MV-4-11 (cell line): ENCODE measurements at places on chromosomes 2 and 18.
A peak's percentile ranks its signal among the peaks of the same experiment; 100 is the strongest.

GRCh38 chr2:158072361-158072760 is 29.3 kb upstream of the UPP2 start:
- no peak for DNase-seq

- no peak for DNase-seq
Observed at GRCh38 chr2:118846953-118847761, at the start of gene EN1. Gene EN1, minus strand, starts transcription at chr2:118847648. Its CDS starts 481 bp downstream, at chr2:118847167.

DNA sequence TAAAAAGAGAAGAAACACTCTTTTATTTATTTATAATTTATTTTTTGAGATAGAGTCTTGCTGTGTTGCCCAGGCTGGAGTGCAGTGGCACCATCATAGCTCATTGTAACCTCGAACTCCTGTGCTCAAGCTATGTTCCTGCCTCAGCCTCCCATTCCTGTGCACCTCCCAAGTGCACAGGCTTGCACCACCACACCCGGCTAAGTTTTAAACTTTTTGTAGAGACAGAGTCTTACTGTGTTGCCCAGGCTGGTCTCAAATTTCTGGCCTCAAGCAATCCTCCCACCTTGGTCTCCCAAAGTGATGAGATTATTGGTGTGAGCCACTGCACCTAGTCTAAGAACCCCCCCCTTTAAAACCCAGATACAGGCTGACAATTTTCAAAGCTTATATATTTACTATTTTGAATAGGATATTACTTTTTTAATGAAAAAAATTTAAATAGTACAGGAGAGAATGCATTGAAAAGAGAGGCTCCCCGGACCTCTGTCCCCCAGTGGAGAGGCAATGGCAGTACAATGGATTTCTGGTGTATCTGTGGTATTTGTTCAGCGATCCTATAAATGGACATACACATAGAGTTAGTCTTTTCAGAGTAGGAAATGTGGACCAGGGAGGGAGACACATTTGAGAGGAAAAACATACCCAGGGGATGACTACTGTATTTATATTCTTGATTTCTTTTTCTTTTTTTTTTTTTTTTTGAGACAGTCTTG is 48.1 kb upstream of the CNOT11 start:
- DNase-seq: no peak

- DNase-seq: no peak
Observed at GRCh38 chr2:63898839-63899238, 57.1 kb downstream of the UGP2 start.

GRCh38 chr18:8912348-8913326 is 189.9 kb upstream of the NDUFV2 start:
- DNase-seq: no peak

DNA sequence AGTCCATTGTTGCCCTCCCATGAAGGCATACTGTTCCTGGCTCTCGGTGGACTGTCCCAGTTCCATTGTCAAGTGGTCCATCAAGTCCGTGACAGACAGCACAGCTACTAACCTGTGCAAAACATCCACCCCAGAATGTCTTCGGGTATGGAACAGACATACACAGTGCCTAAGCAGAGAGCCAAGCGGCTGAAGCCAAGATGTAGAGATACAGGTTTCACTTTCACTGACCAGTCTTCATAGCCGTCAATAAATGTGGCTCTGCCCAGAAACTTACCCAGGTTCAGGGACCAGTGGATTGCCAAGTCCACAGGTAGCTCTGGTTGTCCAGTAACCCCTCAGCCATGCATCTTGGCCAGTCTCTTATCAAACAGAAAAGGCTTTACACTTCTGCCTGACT is 10.7 kb upstream of the PAPOLG start:
- DNase-seq: no peak

DNA sequence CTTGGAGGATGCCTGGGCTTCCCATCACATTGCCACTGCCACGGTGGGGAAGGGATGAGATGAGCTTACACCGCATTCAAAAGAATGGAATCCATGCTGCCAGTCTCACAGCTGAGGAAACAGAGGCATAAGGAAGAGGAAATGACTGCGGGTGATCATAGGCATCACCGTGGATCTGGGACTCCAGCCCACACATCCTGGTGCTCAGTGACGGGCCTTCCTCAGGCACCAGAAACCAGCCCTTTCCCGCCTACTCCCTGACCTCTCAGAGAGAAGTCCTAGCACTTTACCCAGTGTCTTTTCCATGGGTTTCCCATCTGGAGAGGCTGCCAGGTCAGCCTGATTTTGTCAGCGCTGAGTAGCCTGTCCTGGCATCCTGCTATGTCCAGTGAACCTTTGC is 5.3 kb upstream of the PLB1 start:
- no peak for DNase-seq

- no peak for DNase-seq
Observed at GRCh38 chr2:165913636-165914035, 39.9 kb downstream of the TTC21B start.

- DNase-seq: peak; percentile 28
Observed at GRCh38 chr2:190882856-190883582, 2.4 kb downstream of the GLS start.

- no peak for DNase-seq
Observed at GRCh38 chr18:38909972-38910371, 1344.4 kb upstream of the CELF4 start.

- DNase-seq: no peak
Observed at GRCh38 chr2:15844211-15844801, 96.0 kb upstream of the MYCN start.

DNA sequence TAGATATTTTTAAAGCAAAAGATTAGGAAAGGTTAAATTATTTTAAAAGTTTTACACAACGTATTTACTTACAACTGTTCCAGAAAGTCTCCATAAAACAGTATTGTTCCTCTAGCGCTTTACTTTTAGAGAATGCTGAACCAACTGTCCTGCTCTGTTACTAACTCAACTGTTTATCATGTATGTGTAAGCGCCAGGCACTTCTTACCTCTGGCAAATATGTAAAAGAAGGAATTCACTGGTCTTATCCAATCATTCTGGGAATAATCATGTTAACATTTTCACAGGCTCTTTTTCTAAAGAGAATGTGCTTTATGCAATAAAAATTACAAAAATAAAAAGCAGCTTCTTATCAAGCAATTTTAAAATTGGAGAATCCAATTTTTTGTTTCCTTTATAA is 68.0 kb downstream of the COBLL1 start:
- no peak for DNase-seq

DNA sequence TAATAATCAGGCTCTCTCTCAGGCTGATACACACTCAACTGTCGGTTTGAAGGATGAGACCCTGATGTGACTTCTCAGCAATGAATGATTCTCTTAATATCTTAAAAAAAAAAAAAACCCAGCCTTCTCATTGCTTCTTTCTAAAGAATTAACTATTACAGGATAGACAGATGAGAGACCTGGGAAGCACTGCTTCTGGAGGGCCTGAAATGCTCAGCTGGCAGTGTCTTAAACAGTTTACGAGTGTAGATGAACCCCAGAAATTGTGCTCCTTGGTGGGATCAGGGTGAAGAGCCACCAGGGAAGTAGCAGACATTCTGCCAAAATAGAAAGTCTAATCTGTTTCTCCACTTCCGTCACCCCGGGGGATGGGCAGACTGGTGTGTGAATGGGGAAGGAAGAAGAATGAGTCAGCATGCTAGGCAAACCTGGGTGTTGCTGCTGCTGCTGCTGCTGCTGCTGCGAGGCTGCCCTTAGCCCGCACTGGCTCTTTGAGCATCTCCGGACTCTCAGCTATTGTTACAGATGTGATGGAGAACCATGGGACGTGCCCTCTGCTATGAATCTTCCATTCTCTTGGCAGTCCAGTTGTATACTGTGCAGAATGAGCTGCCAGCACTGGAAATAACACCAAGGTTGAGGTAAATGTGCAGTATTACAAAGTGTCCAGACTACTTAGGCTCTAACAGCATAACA is 158.4 kb downstream of the SETBP1 start:
- peak; percentile 91 for DNase-seq

DNA sequence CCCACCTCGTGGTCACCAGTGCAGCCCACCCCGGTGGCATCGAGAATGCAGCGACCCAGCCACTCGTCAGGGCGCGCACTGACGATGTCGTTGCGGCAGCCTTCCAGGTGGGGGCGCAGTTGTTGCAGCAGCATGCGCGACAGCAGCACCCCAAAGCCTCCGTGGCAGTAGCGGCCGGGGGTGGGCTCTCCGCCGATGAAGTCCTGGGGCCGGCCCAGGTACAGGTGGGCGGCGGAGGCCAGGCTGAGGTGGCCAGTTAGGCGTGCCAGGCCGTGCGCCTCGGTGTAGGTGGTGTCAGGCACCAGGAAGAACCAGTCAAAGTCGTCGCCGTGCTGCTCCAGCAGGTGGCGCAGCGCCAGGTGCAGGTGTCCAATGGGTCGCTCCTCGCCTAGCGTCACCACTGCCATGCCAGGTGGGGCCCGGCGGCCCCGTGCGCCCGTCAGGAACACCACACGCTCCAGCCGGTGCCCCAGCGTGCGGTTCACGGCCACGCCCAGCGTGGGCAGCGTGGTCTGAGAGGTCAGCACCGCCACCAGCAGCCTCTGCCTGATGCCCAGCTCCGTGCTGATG is 1.9 kb downstream of the CHPF start:
- peak; percentile 65 for DNase-seq

GRCh38 chr18:79926715-79927606 is 24.5 kb downstream of the SLC66A2 start:
- no peak for DNase-seq

GRCh38 chr2:46644690-46645385 is 165.5 kb downstream of the TMEM247 start:
- no peak for DNase-seq

DNA sequence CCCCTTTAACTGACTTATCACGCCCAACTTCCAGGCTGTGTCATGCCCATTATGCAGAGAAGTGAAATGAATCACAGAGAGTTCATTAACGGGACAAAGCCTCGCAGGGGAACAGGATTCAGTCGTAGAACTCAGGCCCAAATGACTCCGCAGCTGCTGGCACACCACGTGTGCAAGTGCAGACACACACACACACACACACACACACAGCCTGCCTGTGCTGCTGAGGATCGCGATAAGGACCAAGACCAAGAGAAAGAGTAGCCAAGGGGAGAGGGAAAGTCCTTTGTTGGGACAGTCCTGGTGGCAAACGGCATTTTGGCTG is 90.0 kb upstream of the TAF1B start:
- peak; percentile 90 for DNase-seq

DNA sequence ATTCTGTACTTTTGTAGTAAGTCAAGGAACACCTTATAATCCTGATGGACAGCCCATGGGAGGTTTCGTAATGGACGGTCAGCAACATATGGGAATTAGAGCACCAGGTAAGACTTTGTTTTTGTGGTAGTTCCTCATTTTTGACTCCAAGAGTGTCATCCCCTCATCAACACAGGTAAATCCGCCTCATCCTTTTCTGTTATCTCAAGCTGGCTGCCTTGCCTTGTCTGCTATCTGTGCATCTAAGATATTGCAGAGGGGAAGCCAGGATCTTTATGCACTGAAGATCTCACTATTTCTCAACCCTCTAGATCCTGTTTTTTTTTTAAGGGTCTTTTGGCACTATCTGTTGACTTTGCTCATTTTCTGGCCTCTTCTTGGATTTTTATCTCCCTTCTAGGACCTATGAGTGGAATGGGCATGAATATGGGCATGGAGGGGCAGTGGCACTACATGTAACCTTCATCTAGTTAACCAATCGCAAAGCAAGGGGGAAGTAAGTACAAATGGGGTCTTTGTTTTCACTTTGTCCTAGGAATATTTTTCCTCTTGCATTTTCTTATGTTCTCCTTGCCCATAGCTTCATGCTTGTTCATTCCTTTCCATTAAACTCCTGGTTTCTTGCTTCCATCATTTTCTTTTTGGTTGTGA is 133.8 kb downstream of the MEIS1 start:
- no peak for DNase-seq

DNA sequence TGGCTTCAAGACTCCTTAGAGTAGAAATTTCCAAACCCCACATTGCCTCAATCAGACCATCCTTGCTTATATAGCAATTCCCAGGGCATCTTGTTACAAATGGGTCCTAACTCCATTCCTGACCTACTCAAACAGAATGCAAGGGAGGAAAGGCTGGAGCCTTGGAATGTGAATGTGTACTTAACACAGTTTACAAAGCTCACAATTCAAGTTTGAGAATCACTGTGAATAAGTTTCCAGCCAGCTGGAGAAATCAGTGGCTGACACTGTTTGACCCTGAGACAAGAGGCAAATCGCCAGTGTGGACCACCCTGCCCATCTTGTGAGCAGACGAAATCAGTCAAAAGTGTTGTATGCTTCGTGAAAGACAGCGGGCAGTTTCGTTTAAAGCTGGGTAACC is 65.5 kb downstream of the SOWAHC start:
- DNase-seq: no peak

DNA sequence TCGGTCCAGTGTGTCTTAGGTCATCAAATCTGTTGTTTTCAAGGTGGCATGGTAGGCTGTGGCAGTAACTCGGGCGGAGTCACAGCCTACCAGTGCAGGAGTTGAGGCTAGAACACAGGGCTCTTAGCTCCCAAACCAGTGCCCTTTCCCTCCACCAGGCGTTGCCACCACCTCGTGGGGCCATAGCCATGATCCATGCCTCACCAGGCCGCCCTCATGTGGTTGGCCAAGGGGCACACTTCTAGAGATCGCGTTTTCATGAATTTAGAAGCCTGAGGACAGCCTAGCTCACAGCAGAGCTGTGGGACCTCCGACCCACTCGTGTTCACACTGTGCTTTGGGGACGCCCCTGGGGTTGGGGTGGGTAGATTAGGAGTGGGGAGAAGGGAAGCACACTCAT is 10.6 kb downstream of the SEC11C start:
- DNase-seq: no peak

- DNase-seq: no peak
Observed at GRCh38 chr18:22324191-22325131, 93.3 kb downstream of the CTAGE1 start.

GRCh38 chr2:18924886-18925285 is 335.5 kb upstream of the NT5C1B start:
- no peak for DNase-seq

- DNase-seq: no peak
Observed at GRCh38 chr2:10226038-10226724, 76.5 kb upstream of the HPCAL1 start.

DNA sequence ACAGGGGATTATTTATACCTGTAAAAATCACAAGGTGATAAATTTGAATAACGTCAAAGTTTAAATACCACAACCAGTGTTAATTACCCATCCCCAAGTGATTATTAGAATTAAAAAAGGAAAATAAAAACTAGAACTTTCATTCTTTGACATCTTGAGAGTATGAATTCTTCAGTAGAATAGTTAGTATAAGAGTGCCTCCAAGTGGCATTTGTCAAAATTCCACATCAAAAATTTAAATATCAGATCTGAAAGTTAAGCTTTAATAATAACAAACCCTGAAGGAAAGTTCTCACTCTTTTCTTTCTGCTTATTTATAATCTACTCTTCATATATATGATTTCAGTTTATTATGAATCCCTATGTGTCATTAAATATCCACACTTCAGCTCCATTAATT is 273.7 kb upstream of the KYNU start:
- DNase-seq: no peak
